ENCODE measurements at places on chromosomes 7 and 10. TPM values are rescaled to one million over a fixed set of nuclear protein-coding genes. Genes with fewer than 3 reads are reported as not detected.
A peak's percentile ranks its signal among the peaks of the same experiment; 100 is the strongest.

- H3K4me1 ChIP-seq: peaks cover 6% of the 10 kb centered on the region
- no peaks in the 10 kb centered on the region for H3K36me3 ChIP-seq
- H3K27me3 ChIP-seq: no peaks in the 10 kb centered on the region
These were observed 236.3 kb downstream of the BAMBI start for GRCh38 chr10:28913436-28914237.

- no peak overlapping the region for H3K27ac ChIP-seq
- no peak overlapping the region for H3K4me3 ChIP-seq
- H3K36me3 ChIP-seq: no peaks in the 10 kb centered on the region
- no peaks in the 10 kb centered on the region for H3K4me1 ChIP-seq
- no peak for DNase-seq
These were observed 545.9 kb downstream of the KCNMA1 start for GRCh38 chr10:77091597-77092165.

DNA sequence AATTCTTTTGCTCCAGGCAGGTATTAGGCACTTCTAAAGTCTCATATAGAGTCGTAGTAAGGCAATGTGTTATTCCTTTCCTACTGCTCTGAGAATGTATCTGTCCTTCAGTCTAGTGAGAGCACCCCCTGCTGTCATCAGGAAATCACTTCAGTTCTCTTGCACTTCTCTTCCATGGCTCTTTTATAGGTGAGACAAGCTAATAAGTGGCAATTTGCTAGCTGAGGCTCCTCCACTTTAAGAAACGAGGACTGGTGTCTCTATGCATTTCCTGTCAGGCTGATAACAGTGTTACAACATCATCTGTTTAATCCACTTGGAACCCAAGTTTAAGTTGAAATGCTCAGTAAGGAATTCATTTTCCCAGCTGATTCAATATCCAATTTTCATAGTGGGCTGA, 350.6 kb downstream of the TFEC start:
- no peaks in the 10 kb centered on the region for H3K4me1 ChIP-seq
- H3K36me3 ChIP-seq: no peaks in the 10 kb centered on the region
- no peak for DNase-seq
- no peak overlapping the region for H3K4me3 ChIP-seq
- H3K27ac ChIP-seq: no peak overlapping the region

DNA sequence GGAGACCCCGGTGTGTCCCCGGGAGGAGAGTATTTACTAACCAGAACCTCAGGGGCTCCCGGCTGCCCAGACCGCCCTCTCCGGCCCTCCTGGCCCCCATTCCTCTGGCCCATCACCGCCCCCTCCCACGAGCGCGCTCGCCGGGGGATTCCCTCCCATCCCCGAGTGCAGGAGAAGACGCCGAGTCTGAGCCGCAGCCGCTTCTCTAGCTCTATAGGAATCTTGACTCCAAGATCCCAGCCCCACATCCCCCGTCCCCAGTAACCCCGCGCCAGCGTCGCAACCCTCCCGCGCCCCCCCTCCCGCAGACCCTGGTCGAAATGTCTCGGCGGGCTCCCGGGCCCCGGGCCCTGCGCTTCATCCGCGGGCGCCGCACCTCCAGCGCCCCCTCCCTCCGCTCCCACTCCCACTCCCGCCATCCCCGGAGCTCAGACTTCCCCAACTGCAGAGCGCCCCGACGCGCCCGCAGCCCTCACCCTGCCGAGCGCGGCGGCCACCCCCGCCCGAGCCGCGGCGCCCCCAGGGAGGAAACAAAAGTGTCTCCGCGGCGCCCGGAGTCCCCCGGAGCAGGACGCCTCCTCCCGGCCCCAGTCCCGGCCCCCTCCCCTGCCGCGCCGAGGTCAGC, 541 bp downstream of the ELMO1 start:
- peak overlapping the region; percentile 86 for H3K4me3 ChIP-seq
- DNase-seq: no peak
- peak overlapping the region; percentile 98 for H3K27ac ChIP-seq
- H3K4me1 ChIP-seq: peaks cover 20% of the 10 kb centered on the region
- no peaks in the 10 kb centered on the region for H3K27me3 ChIP-seq

GRCh38 chr7:50153995-50154394, 60.9 kb upstream of the ZPBP start:
- H3K36me3 ChIP-seq: no peaks in the 10 kb centered on the region
- no peak overlapping the region for H3K27ac ChIP-seq
- peaks cover 9% of the 10 kb centered on the region for H3K27me3 ChIP-seq
- DNase-seq: no peak

GRCh38 chr7:155652156-155653114, 8.0 kb downstream of the RBM33 start:
- no peaks in the 10 kb centered on the region for H3K4me1 ChIP-seq
- no peak overlapping the region for H3K27ac ChIP-seq
- H3K36me3 ChIP-seq: peaks cover 23% of the 10 kb centered on the region
- DNase-seq: no peak
- H3K27me3 ChIP-seq: no peaks in the 10 kb centered on the region
- no peak overlapping the region for H3K4me3 ChIP-seq

GRCh38 chr10:60846173-60846572, 67.9 kb downstream of the CDK1 start:
- H3K4me3 ChIP-seq: no peak overlapping the region
- H3K27ac ChIP-seq: no peak overlapping the region
- H3K4me1 ChIP-seq: peaks cover 39% of the 10 kb centered on the region
- H3K27me3 ChIP-seq: no peaks in the 10 kb centered on the region

DNA sequence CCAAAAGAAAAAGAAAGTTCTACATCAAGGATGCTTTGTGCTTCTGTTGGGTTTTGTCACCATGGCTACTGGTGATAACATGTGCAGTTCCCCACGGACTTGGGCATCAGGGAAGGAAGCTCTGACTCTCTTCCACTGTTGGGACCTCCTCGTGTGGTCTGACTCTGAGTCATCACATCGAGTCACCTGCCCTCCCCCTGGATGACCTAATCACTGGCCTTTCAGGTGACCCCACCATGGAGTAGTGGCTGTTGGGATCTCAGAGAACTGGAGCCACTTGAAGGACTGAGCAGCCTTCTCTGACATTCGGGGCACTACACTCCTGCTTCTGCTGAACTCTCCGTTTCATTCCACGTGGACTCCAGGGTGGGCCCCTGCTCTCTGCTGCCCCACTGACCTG, 60.8 kb upstream of the DOCK1 start:
- no peaks in the 10 kb centered on the region for H3K36me3 ChIP-seq
- H3K27me3 ChIP-seq: no peaks in the 10 kb centered on the region
- H3K4me3 ChIP-seq: no peak overlapping the region
- no peak overlapping the region for H3K27ac ChIP-seq
- H3K4me1 ChIP-seq: no peaks in the 10 kb centered on the region

GRCh38 chr7:151428378-151429236, 11.3 kb downstream of the CRYGN start:
- no peaks in the 10 kb centered on the region for H3K36me3 ChIP-seq
- DNase-seq: no peak
- peaks cover 7% of the 10 kb centered on the region for H3K4me1 ChIP-seq
- H3K27ac ChIP-seq: no peak overlapping the region

- H3K27me3 ChIP-seq: no peaks in the 10 kb centered on the region
- no peaks in the 10 kb centered on the region for H3K4me1 ChIP-seq
- DNase-seq: no peak
These were observed 242.4 kb upstream of the GLI3 start for GRCh38 chr7:42479452-42479815.

GRCh38 chr7:31098642-31099360, 46.7 kb downstream of the ADCYAP1R1 start:
- no peaks in the 10 kb centered on the region for H3K36me3 ChIP-seq
- peaks cover 8% of the 10 kb centered on the region for H3K27me3 ChIP-seq
- no peak for DNase-seq
- no peaks in the 10 kb centered on the region for H3K4me1 ChIP-seq
- H3K4me3 ChIP-seq: no peak overlapping the region
- no peak overlapping the region for H3K27ac ChIP-seq

- H3K27me3 ChIP-seq: no peaks in the 10 kb centered on the region
- H3K4me3 ChIP-seq: no peak overlapping the region
- H3K27ac ChIP-seq: no peak overlapping the region
- DNase-seq: no peak
These were observed 244.6 kb downstream of the PHTF2 start for GRCh38 chr7:78043159-78043558.

DNA sequence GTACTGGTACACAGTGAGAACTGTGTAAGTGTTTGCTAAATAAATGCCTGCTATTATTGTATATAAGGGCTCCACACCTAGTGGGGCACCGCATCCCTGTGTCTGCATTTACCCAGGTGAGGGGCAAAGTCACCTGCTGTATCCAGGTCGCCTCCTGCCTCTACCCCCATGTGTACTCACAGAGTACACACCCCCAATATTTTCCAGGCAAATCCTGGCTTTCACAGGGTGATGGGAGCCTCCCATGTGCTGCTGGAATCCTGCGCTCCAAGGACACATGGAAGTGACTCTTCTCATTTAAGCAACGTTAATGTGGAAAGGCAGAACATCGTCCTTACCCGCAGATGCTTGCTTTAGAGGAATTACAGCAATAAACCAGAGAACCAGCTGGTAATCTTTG, 48.2 kb downstream of the ARHGAP22 start:
- H3K4me3 ChIP-seq: no peak overlapping the region
- H3K27ac ChIP-seq: no peak overlapping the region
- H3K4me1 ChIP-seq: no peaks in the 10 kb centered on the region
- no peaks in the 10 kb centered on the region for H3K27me3 ChIP-seq

The IPMK gene
- 2.2 TPM for total RNA-seq

The KCND2 gene
- 0.06 TPM for total RNA-seq

Measured in heart right ventricle (tissue), 16 donors.